ENCODE measurements at places on chromosomes 3 and 15. TPM values are rescaled to one million over a fixed set of nuclear protein-coding genes. Genes with fewer than 3 reads are reported as not detected.

The LMLN gene
- 5.0 TPM for total RNA-seq

DNA sequence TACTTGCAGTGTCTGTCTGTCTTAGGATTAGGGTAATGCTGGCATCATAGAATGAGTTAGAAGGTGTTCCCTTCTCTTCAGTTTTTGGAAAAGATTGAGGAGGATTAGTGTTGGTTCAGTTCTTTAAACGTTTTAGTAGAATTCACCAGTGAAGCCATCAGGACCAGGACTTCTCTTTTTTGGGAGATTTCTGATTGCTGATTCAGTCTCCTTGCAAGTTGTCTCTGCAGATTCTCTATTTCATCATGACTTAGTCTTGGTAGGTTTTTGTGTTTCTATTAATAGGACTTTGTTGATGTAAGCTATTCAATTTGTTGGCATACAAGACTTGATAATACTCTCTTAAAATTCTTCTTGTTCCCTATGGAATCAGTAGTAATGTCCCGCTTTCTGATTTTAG, 48.9 kb downstream of the STT3B start:
- DNase-seq: no peak

DNA sequence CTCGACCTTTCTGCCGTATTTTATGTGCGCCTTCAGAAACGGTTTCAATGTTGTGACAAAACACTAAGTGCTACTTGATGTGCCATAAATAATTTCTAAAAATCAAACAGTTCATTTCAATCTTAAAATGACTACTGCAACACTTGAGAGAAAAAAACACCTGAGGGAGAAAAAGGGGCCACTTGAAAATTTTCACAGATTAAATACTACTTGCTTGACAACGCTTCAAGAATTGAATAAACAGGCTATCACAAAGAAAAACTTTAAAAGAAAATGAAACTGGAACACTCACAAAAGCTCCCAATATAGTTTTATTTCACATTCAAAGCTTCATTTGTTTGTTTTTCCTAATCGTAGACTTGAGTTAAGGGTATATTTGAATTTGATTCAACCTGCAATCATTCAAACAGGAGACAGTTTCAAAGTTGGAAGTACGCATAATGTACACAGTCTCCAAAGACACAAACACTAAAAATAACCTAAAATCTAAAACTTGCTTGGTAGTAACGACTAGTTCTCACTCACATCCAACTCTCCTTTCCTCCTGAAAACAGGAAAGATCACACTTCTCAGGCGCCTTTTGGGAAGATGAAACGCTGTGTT, 380.7 kb downstream of the ERC2 start:
- no peak for DNase-seq

DNA sequence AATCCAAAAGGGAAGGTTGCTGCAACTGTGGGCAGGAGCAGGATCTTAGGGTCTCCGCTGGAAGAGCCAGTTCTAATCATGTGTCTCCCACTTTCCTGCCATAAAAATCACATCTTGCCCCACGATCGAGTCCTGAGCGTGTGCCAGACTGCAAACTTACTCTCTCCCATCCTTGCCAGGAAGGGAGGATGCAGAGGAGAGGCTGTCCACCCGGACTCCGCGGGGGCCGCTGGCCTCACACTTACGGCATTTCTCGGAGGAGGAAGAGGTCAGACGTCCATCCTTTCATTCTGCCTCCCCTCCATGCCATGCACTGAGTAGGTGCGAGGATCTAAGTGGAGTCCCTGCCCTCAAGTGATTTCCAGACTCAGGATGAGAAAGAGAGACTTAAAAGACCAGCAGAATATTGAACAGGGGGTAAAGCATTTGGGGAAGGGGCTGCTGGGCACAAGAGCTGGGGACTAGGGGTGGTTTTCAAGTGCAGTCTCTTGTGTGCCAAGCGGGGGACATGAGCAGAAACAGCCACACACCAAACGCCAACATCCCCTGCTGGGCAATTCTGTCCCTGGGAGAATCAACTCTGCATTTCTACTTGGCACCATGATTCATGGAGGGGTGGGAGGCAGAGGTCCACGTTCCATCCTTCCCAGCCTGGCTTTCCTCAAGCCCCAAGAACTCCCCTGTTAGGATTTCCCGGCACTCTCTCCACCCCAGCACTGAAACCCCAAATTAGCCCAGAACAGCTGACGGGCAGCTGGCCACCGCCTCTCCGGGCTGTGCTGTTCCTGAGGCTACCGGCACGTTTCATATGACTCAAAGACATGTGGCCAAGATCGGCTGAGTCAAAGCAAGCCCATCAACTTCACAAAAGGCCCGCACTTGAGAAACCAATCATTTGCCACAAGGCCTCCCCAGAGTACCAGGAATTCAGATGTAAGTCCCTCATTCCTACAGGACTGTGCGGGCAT, 11.6 kb downstream of the OXTR start:
- DNase-seq: no peak

- DNase-seq: no peak
Measured at GRCh38 chr3:123283074-123283473, 81.3 kb downstream of the SEC22A start.

DNA sequence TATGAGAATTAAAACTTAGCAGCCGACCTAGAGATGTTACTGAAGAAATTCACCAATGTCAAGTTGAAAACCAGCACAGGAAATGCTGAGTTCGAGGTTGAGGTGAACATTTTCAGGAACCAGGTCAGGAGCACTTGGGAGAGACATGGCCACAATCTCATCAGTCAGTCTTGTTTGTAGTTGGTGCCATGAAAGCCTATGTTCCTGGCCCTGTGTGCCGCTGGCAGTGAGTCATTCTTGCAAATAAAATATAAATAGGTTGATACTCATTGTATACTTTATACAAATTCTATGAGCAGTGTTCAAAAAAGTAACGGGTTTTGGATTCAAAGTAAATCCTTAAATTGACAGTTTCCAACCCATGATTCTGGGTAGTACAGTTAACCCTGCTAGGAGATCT, 1.5 kb upstream of the FSIP1 start:
- DNase-seq: no peak

The CCR1 gene
- not detected for total RNA-seq

The TNNC1 gene
- total RNA-seq: 5.8 TPM

DNA sequence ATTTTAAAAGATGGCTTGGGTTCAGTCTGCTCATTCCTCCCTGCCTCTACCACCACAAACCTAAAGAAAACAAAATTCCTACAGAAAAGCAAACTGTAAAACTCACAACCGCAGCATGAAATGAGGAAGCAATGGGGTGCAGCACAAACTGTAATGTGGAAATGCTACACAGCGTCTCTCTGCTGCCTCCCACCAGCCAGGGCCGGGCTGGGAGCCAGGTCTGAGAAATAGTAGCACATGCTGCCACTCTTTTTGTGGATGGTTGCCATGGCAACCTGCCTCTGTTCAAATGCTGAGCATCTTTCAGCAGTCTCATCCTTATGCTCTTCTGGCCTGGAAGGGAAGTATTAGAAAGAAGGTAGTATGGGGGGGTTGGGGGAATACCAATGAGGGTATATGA, 55.4 kb downstream of the EOMES start:
- peak; percentile 41 for DNase-seq

DNA sequence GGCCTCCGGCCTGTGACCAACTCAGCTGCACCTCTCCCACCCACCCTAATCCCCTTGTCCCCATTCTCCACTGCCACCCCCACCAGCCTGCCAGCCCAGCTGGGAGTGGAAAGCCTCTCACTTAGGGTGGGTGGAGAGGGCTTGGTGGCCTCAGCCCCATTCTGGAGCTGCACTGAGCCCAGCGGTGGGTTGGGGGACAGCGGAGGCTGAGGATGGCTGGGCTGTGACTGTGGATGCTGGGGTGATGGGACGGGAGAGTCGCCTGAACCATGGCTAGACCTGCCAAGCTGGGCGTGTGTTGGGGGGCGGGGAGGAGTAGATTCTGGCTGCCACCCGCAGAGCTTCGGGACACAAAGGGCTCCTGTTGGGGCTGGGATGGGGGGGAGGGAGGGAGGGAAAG, 1.8 kb downstream of the CLCN2 start:
- DNase-seq: no peak

- no peak for DNase-seq
Measured at GRCh38 chr15:73782344-73782959, 29.3 kb upstream of the INSYN1 start.

- DNase-seq: no peak
Measured at GRCh38 chr3:12454076-12454815, 30.0 kb upstream of the TSEN2 start.

DNA sequence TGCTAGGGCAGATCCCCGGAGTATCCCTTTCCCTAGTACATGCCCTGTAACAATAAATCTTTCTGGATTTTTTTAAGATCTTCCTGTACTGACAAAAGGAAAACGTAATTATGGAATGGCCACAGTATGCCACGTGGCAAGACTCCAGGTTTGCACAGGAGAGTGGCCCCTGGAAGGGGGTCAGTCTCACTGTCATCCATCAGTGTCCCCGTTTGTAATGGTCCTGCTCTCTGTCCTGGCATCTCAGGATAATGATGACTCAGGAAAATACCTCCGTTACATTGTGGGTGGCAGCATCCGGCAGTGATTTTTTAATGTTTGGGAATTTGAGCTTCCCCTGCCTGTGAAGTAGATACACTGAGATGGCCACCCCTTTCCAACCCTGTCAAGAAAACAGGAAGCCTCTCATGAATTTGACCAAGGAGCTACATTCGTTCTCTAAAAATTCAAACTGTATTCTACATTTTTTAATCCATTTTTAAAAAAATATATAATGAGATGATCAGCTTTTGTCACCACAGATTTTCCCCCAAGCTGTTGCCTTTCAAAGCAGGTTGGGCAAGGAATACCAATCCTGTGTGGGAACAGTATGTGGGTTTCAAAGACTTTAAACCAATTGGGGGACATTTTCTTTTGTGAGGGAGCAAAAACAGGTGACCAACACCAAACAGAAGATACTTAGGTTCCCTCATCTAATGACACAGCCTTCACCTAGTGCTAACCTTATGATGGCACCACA, 110.4 kb downstream of the C3orf70 start:
- no peak for DNase-seq

- DNase-seq: peak; percentile 67
Measured at GRCh38 chr3:187741403-187742350, 3.6 kb downstream of the BCL6 start.

The LRRC3B gene
- 3.1 TPM for total RNA-seq

The SLC6A11 gene
- 0.88 TPM for total RNA-seq

The ATP13A5 gene
- not detected for total RNA-seq

DNA sequence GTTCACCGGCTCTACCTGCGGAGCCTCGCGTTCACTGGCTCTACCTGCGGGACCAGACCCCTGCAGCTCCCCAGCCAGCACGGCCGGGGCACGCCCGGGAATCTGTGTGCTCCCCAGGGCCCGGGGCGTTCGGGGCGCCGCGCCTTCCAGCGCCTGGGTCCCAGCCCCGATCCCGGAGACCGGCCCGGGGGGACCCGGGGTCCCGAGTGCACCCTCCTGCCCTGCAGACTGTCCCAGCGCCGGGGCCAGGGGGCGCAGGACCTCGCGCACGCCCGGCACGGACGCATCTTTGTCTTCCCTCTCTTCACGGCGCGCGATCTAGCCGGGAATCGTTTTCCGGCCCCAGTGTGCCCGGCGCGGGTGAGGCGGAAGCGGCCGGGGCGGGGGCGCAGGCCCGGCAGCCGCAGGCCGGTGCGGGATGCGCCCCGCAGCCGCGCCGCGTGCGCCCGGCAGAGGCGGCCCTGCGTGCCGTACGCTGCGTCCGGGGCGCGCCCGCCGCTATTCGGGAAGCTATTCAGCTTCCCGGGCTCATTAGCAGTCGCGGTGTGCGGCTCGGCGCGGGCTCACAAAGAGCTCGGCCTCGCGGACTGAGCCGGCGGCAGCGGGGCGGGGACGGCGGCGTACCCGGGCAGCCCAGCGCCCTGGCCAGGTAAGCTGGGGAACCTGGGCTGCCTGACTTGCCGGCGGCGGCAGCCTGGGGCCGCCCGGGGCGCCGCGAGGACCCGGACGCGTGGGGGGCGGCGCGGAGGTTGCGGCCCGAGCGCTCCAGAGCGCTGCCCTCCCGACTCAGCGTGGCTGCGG, at the start of gene APBA2:
TSS of gene APBA2 (plus strand) at position 345 of the 801 bp plus-strand sequence. CDS start 167,911 bp downstream, outside the sequence.
- DNase-seq: peak; percentile 78

GRCh38 chr15:68154923-68155559, 50.1 kb downstream of the CALML4 start:
- peak; percentile 5 for DNase-seq

GRCh38 chr15:35627696-35628095, 81.7 kb upstream of the DPH6 start:
- DNase-seq: no peak

DNA sequence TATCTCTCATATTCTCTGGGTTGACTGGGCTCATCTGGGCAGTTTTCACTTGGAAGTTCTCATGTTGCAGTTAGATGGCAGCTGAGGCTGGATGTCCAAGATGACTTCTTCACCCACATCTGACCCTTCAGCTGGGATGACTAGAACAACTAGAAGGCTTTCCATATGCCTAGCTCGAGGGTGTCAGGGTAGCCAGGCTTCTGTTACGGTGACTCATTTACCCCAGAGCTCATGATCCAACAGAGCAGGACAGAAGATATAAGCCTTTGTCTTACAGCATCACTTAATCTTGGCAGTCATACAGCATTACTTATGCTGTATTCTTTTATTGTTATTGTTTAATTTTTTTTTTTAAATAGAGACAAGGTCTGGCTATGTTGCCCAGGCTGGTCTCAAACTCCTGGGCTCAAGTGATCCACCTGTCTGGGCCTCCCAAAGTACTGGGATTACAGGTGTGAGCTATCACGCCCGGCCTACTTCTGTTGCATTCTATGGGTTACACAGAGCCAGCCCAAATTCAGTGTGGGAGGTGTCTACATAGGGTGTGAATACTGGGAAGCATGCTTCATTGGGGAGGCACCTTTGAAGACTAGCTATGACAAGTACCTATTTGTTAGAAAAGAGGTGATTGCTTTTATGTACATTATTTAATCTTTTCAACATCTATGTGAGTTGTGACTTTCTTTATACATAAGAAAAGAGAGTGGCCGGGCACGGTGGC, 10.7 kb downstream of the HMCES start:
- DNase-seq: no peak

The CCDC39 gene
- total RNA-seq: 0.34 TPM

The PLCB2 gene
- 9.4 TPM for total RNA-seq

DNA sequence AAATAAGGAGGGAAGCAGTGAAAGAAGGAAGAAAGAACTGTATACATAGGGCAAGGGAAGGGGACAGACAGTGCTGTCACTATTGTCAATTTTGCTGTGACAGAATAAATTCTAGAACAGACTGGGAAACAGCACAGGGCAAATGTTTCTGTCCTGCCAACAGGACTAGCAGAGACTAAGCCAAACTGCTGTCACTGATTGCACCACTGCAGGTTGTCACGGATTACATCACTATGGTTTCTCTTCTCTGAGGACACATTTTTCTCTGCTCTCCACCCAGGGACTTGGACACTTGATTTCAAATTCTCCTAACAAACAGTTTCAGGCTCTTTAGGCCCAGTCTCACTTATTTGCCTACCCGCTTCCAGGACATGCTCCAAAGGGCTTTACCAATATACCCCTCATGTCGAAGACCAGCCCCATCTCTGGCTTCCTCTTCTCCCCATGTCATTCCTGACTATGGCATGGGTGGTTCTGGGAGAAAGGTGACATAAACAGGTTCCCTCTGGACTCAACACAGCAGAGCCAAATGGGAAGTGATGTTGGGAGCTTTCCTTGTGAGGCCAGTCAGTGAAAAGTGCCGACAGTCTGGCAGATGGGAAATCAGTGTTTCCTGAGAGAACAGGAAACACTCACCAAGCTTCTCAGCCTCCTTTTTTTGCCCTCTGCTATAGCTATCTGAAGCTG, 70.2 kb upstream of the ST3GAL6 start:
- no peak for DNase-seq

The FAM174B gene
- total RNA-seq: 35.2 TPM

GRCh38 chr3:105502333-105502732, 135.6 kb downstream of the ALCAM start:
- no peak for DNase-seq

The ALDH1A2 gene
- 0.31 TPM for total RNA-seq

Measured in H1 (cell line).